ENCODE measurements at places on chromosomes 6 and 20. TPM values are rescaled to one million over a fixed set of nuclear protein-coding genes. Genes with fewer than 3 reads are reported as not detected.

LAMA2 gene
- total RNA-seq: 40.2 TPM

LY6G6C gene
- total RNA-seq: not detected

IRF4 gene
- total RNA-seq: not detected

LY6G6F gene
- not detected for total RNA-seq

MYMX gene
- not detected for total RNA-seq
